ENCODE measurements at places on chromosomes 3 and 15.

DNA sequence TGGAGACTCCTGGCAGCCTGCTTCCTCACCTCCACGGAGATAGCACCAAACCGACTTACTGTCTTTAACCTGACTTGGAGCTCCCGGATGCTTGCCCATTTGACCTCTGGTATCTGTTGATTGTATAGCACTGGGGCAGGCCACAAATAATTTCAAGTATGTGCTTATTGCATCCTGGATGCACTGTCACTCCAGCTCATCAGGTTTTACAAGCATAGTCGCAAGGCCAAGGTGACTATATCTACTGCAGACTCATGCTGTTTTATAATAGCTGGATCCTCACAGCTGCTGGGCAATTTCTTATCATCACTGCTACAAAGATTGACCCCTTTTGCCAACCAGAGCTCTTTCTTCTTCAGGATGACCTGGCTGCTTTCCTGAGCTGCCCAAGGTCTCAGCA lies 45.6 kb downstream of the PEX5L start:
- DNase-seq = no peak

DNA sequence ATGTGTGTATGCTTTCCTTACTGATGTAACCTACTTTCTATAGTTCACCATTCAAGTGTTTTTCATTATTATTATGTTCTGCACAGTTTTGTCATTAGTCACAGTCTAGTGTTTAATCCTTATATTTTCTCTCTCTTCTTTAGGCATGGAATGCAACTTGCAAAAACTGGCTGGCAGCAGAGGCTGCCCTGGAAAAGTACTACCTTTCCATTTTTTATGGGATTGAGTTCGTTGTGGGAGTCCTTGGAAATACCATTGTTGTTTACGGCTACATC lies 6.9 kb downstream of the SUCNR1 start:
- no peak for DNase-seq

DNA sequence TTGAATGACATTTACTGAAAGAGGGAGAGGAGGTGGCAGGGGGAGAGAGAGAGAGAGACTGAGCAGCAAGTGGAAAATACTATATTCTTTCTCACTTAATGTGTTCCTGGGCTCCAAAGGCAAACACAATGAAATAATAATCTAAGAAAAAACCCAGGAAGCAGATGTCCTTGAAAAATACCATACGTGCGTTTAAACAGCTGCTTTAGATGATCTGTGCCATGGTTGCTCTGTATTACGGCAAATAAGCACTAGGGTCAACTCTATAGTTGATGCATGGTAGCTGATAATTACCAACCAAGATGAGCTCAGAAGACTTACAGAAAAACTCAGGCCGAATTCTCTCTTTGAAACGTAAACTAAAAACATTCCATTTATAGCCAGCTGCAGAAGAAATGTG lies 410.3 kb upstream of the TBL1XR1 start:
- DNase-seq = no peak

- no peak for DNase-seq
Observed at GRCh38 chr3:173396191-173397041, 1.1 kb upstream of the NLGN1 start.

- no peak for DNase-seq
Observed at GRCh38 chr3:11610044-11610671, 33.6 kb downstream of the VGLL4 start.

GRCh38 chr3:51156147-51156546 lies 228.9 kb upstream of the MANF start:
- no peak for DNase-seq

DNA sequence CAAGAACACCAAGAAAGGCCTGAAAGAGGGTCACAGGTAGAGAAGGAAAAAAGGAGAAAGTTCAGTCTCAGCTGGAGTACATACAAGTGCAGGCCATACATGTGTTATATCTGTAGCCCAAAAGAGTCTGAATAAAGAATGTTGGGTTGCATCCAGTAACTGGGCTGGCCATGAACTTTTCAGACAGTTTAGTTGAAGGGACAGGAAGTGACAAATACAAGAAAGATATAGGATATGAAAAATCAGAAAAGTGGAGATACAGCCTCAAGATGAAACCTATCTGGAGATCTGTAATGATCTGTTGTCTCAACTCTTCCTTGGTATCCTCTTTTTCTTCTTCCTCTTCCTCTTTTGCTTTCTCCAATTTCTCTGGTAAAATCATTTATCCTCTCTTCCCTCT lies 671.7 kb downstream of the MECOM start:
- no peak for DNase-seq

DNA sequence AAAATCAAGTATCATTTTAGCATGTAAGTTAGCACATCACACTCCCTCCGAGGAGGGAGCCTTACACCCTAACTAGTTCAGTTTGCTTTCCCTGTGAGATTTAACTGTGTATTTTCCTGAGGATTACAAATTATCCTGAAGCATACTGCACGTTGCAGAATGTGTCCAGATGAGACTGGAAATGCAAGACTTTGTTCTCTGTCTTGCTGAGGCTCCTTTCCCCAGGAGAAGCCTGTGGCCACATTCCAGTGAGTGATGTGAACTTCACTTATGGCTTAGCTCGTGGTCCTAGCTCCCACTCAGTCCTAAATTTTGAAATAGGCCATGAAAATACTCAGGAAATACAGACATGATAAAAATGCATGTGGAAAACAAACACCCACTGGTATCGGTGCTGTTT lies 23.7 kb downstream of the PDZRN3 start:
- DNase-seq = no peak

DNA sequence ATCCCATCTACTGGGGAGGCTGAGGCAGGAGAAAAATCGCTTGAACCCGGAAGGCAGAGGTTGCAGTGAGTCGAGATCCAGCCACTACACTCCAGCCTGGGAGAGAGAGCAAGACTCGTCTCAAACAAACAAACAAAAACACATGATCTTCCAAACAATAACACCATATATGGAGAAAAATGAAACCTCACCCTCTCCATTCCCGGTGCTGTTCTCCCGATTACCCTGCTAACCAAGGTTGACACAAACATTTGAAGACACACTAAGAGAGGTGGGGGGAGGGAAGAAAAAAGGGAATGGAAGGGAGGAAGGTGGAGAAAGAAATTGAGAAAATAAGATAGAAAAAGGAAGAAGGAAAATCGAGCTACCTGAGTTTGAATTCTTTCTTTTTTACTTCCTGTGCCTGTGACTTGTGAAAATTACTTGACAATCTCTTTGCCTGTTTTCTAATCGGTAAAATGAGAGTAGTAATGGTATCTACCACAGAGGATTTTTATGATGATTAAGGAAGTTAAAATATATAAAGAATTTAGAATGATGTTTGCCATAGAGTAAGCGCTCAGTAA lies 1.1 kb upstream of the PLSCR2 start:
- DNase-seq = no peak
